ENCODE measurements at places on chromosomes 16 and 17.

DNA sequence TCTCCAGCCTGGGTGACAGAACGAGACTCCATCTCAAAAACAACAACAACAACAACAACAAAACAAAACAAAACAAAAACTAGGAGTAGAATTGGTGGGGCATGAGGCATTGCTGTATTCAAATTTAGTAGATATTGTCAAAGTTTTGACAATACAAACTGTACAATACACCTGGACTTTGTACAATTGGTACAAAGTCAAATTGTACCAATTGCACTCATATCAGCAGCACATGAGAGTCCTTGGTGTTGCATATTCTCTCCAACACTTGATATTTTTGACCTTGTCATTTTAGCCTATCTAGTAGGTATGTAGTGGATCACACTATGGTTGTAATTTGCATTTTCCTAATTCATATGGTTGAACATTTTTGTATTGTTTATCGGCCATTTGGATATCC lies 14.3 kb upstream of the ATF7IP2 start:
- DNase-seq, result no peak

- DNase-seq, result no peak
Observed at GRCh38 chr16:84425696-84426095, 57.4 kb downstream of the ATP2C2 start.

DNA sequence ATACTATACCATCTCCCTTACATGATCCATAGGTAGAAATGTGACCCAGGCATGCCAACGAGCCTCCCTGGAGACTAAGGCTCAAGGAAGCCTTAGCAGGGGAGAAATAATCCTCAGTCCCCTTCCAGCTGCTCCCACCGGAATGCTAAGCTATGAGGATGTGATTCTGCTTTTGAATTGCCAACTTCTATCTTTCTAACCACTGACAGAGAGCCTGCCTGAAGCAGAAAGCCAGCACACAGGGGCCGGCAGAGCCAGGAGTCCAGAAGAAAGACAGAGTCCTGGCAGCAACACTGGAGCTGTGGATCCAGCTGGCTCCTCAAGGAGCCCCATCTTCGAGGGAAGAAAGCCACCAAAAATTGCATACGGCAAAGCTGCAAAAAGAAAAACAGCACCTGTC lies 579.6 kb upstream of the CDH5 start:
- no peak for DNase-seq

- no peak for DNase-seq
Observed at GRCh38 chr17:57868910-57869616, 19.2 kb upstream of the MRPS23 start.

DNA sequence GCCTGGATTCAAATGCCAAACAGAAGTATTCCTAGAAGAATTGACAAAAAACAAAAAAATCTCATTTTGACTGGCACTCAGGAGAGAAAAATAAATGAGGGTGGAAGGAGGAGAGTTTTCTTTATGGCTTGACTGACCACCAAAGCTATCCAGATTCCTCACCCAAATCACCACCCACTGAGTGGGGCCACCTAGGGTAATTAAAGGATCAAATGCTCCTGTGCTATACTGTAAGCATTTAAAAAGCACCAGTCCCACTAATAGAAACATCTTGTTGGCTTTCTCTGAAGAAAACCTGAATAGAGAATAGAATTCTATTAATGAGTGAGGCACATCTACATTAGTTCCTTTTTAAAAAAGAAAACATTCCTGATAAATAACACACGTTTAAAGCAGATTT lies 163.3 kb downstream of the ANKFN1 start:
- DNase-seq, result no peak

- DNase-seq, result no peak
Observed at GRCh38 chr16:6484081-6484480, 848.6 kb upstream of the RBFOX1 start.

- DNase-seq, result peak; percentile 100
Observed at GRCh38 chr17:59154721-59155438, at the start of gene SKA2. Gene SKA2, minus strand, starts transcription at chr17:59155186. Its CDS starts 23 bp downstream, at chr17:59155163.

GRCh38 chr17:63974594-63975192 lies 2.0 kb upstream of the SCN4A start:
- no peak for DNase-seq

- DNase-seq, result no peak
Observed at GRCh38 chr17:51759260-51759659, 399.3 kb downstream of the CA10 start.

DNA sequence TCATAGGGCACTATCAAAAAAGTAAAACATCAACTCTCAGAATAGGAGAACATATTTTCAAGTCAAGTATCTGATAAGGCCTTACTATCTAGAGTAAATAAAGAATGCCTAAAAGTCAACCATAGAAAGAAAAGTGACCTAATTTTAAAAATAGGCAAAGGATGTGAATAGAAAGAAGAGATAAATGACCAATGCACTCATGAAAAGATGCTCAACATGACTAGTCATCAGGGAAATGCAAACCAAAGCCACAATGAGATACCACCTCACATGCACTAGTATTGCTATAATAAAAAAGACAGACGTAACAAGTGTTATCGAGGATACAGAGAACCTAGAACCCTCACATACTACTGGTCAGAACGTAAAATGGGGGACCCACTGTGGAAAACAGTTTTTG lies 90.8 kb downstream of the DYNLRB2 start:
- DNase-seq, result no peak

GRCh38 chr16:85437166-85438052 lies 175.7 kb upstream of the GSE1 start:
- DNase-seq, result no peak

- DNase-seq, result no peak
Observed at GRCh38 chr16:65392806-65393565, 271.1 kb upstream of the CDH11 start.

DNA sequence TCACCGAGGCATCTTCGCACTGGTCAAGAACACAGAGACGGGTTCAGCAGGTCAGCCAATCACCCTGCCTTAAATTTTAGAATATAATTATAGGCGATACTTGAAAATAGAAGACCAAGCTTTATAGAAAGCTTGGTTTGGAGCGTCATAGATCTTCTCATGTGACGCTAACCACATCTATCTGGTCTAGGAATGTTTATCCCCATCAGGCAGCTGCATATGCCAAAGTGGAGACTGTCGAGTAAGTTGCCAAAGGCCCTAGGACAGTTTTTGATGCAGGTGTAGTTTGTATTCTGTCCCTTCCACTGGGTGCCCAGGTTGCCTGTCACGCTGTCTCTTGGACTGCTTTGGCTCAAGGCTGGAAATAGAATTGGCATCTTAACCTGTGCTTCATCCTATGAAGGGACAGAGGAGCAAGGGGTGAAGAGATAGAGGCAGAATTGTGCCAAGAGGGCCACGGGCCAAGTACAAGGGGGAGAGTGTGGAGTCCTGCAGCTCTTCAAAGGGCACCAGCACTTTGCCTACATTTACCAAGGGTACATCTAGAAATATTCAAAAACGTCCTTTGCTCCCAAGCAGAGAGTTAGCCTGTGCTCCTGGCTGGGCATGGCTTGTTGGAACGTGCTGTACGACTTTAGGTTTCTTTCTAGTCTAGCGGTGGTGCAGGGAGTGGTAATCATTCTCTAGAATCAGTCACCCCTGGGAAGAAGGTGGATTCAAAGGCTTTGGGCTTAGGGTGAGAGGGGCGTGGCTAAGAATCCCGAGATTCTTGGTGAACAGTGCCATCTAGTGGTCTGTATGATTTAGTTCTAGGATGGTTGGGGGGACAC lies 5.3 kb upstream of the WIPI1 start:
- peak; percentile 73 for DNase-seq

GRCh38 chr17:43034894-43035293 lies 9.9 kb downstream of the RND2 start:
- DNase-seq, result no peak

- DNase-seq, result no peak
Observed at GRCh38 chr17:73133911-73134649, 30.7 kb upstream of the SSTR2 start.

GRCh38 chr16:27347930-27348685 lies 34.3 kb downstream of the IL4R start:
- no peak for DNase-seq

GRCh38 chr16:10081201-10081940 lies 100.9 kb downstream of the GRIN2A start:
- DNase-seq, result no peak

- no peak for DNase-seq
Observed at GRCh38 chr17:60006160-60006559, 41.6 kb upstream of the RNFT1 start.

DNA sequence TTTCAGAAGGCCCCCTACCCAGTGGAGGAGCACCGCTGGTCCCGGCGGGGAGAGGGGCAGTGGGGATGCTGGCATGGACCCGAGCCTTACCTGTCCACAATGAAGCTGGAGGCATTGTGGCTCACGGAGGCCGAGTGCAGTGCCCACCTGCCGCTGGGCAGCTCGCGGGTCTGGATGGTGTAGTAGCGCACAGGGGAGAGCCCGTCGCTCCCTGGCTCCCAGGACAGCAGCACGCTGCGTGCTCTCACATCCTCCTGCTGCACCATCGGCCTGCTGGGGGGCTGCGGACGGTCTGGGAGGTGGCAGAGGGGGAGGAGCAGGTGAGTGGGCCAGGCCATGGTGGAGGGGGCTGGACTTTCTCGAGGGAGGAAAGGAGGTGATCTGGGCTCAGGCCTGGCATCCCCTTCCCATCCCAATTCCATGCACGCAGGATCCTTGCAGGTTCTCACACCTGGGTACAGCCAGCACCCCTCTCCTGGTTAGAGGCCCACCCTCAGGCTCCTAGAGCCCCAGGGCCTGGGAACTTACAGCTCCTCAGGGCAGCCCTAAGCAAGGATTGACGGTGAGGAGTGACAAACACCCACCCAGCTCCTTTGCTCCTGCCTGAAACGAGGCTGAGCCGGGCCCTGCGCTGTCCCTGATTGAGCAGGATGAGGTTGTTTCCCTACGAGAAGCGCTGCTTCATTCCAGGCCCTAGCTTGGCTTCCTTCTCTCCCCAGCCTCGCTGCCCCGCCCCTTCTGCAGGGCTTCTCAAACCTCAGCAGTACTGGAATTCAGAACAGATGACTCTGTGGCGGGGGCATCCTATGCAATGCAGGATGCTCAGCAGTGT lies 76.2 kb upstream of the CDC42EP4 start:
- no peak for DNase-seq

DNA sequence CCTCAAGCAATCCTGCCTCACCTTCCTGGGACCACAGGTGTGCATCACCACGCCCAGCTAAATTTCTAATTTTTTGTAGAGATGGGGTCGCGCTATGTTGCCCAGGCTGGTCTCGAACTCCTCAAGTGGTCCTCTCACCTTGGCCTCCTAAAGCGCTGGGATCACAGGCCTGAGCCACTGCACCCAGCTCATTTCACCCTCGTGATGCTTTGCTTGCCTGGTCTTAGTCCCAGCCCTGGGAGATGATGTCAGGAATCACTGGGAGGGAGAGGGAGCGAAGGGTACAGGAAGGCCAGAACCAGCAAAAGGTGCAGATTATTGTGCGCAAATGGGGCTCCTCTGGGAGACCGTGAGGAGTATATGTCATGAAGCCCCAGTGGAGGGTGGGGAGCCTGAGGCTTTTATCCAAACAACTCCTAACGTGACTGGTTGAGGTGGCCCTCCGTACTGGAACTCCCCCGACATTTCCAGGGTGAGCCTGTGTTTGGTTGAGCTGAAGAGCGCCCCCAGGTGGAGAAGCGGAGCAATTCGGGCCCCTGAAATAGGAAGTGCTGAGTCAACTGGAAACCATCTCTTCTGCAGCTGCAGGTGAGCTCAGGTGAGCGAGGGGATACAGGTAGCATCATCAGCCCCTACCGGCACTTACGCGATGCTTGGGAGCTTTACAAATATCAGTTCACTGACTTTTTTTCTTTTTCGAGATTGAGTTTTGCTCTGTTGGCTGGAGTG lies 41.2 kb upstream of the HAPSTR1 start:
- no peak for DNase-seq

- DNase-seq, result no peak
Observed at GRCh38 chr17:15456972-15457722, 10.3 kb downstream of the CDRT4 start.

GRCh38 chr17:75277664-75278071 lies 6.6 kb upstream of the MIF4GD start:
- DNase-seq, result no peak

GRCh38 chr17:48148854-48149786 lies 41.6 kb downstream of the SNX11 start:
- DNase-seq, result no peak

- no peak for DNase-seq
Observed at GRCh38 chr16:27177031-27177774, 26.1 kb upstream of the KDM8 start.

GRCh38 chr17:69733171-69734012 lies 318.9 kb downstream of the MAP2K6 start:
- DNase-seq, result no peak

DNA sequence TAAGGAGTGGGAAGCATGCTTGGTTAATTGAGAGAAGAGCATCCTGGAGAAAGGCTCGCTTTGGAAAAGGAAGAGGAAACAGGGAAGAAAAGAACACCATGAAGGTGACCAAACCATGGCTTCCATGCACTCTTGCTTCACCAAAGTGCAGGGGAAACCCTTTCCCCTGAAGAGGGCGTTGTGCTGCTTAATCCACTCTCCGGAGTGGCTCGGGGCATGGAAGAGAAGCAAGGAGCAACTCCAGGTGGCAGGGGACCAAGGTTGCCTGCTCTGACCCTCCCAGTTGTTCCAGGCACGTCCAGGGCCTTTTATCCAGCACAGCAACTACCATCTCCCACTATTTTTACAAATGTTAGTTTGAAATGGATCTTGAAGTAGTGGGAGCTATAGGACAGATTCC lies 108.1 kb downstream of the STX8 start:
- DNase-seq, result no peak

DNA sequence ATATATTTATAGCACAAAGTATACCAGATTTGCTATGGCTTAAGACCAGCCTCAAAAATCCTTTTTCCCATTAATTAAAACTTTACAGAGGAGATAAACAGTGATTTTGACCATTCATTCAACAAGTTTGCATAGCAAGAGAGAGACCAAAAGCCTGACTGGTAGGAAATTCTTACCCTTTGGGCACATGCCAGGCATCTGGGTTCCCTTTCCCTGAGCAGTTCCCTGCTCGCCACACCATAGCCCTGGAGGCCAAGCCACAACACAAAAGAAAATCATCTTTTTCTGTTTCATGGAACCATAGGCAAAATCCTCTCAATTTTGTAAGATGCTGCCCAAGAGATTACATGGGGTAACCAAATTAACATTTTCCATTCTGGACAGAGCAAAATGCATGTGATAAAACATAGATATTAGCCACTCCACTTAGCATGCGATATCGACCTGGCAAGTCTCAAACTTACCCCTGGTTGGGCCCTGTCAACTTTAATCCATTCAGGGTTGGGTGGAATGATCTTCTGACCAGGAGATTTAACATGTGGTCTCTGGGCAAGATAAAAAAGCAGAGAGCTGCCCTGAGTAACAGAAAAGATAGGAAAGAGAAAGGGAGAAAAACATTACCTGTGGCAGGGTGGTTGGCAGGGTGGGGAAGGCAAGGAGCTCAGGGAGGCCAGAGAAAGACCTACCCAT lies 57.6 kb upstream of the B4GALNT2 start:
- no peak for DNase-seq

GRCh38 chr17:82696916-82697807 lies 1.3 kb downstream of the RAB40B start:
- DNase-seq, result no peak

GRCh38 chr17:5198472-5198871 lies 6.8 kb upstream of the ZNF594 start:
- DNase-seq, result no peak

All from NCI-H1048 (cell line).